DMS153 (cell line): ENCODE measurements at places on chromosomes 3 and 15.
A peak's percentile ranks its signal among the peaks of the same experiment; 100 is the strongest.

DNA sequence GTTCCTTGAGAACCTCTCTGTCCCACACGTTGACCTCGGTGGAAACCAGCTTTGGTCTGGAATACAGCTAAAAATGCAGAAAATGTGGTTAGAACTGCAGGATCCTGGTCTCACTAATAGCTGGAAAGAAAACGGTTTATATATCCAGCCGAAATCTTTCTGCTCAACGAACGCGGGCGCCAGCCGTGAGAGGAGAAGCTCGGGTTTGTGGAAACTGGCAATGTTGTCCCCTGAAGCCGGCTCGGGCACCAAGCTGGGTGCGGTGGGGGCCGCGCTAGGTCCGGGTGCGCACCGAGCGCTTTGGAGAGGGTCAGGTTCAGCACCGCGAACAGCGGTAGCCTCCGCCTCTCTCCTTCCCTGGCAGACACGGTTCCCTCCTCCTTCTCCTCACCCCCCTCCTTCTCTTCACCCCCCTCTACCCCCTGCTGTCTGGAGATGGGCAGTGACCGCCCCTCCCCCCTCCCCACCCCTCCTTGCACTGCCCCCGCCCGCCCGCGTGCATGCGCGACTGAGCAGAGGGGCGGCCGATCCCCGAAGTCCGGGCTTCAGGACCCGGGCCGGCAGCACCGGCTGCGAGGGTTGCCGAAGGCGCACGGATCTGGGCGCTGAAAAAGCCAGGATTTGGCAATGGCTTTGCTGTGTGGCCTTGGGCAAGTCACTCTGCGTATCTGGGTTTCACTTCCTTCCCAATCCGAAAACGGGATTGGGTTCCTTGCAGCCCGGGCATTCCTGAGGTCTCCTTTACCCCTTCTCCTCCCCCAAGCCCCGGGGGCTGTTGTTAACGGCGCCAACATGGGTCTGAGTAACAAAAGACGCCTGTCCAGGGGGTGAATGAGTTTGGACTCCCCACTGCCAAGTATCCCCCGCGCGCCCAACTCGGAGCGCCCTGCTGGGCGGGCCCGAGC lies at the start of gene SKOR1:
SKOR1 (plus strand) TSS at position 534 of the 905 bp plus-strand sequence; CDS start at position 628, 94 bp downstream.
- DNase-seq: no peak

GRCh38 chr3:65955792-65956477 lies 82.8 kb downstream of the MAGI1 start:
- no peak for DNase-seq

- no peak for DNase-seq
Measured at GRCh38 chr3:143791386-143791785, 56.9 kb downstream of the SLC9A9 start.

DNA sequence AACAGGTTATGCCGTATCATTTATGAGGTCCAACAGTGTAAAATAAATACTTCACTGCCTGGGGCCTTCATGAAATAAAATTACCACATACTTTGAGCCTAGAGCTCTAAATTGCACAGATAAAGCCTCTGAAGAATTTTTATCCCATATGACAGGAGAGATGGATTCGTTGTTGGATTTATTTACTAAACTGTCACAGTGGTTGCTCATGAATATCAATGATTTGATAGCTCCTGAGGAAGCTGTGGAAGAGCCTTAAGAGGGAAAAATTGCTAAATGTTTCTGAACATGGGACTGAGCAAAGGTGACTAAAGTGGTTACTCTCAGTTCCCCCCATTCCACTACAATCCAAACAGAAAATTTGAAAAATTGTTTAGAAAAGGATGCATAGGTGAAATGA lies 558.9 kb upstream of the IL12A start:
- DNase-seq: no peak

DNA sequence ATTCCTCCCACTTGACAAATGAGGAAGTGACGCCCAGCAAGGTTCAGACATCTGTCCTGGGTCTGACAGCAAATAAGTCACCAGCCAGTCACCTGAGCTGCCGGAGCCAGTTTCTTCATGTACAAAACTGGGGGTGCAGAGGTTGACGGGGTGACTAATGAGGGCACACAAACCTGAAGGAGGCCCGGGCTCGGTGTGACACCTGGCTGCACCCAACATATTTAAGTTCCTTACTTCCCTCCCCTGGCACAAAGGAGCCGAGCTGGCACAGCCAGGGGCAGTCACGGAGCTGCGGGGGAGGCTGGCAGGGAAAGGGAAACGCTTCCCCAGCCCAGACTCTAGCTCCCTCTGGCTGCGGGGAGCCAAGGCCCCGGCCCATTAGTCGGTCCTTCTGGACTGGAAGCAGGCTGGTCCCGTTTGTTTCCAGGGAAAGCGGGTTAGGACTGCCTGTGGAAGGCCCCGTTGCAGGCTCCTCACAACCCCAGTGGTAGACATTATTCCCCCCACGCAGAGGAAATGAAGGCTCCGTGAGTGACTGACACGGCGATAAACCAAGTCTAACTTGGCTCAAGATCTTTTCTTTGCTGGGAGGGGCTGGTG lies 2.3 kb downstream of the FBXL22 start:
- DNase-seq: peak; percentile 10

GRCh38 chr15:42504631-42505030 lies 9.2 kb downstream of the SNAP23 start:
- no peak for DNase-seq

GRCh38 chr15:95432878-95433405 lies 897.6 kb upstream of the NR2F2 start:
- no peak for DNase-seq

DNA sequence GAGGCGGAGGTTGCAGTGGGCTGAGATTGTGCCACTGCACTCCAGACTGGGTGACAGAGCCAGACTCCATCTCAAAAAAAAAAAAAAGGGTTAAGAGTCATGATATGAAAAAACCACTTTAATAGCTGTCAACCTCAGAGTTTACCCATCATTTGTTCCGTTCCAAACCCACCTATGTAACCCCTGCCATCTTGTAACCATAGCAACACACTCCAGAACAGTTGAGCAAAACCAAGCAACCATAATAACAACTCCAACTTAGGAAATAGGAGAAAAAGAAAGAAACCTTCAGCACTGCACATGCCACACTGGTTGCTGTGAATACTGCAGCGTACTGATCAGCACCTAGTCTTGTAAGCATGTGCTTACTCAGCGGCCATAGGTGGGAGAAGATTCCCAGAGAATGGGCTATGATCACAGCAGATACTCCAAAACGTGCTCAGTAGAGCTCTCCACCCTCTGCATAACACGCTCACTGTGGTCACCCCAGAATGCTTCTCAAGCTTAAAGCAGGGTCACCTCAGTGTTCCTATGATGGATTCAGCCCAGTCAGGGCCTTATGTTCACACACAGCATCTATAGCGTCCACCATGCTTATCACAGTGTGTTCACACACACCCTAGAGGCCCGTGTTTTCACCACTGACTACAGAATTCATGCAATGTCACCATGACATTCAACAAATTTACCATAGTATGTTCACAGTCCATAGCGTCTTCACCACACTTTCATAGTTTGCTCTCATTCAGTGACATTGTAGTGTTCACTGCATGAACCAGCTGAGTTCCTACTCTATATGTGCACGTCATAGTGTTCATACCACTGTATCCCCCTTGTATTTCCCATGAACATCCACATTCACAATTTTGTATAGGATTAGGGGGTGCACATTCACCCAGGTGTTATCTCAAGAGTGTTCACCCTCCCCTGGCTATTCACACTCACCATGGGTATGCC lies 6.5 kb upstream of the CILP start:
- no peak for DNase-seq

GRCh38 chr3:52347716-52348635 lies 31.9 kb downstream of the DNAH1 start:
- DNase-seq: no peak

DNA sequence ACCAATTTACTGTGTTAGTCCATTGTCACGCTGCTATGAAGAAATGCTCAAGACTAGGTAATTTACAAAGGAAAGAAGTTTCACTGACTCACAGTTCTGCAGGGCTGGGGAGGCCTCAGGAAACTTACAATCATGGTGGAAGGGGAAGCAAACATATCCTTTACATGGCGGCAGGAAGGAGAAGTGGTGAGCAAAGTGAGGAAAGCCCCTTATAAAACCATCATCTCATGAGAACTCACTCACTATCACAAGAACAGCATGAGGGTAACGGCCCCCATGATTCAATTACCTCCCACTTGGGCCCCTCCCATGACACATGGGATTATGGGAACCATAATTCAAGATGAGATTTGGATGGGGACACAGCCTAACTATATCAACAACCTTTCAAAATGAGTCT lies 20.2 kb downstream of the USF3 start:
- DNase-seq: no peak

DNA sequence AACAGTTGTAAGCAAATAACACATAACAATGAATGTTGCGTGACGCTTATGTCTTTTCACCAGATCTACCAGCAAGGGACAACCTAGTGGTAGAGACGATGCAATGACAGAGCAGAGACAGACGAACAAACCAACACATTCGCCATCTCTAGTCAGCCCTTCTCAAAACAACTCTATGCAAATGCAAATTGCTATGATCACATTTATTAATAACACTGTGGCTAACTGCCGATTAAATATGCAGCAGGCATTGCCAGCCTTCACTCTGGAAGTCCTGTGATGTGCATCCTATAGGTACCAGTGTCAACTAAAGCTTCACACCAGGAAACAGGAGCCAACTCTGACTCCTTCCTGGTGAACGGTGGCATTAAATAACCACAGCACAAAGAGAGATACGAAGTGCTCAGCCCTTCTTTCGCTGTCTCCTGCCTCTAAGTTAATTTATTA lies 94.2 kb downstream of the FOXP1 start:
- no peak for DNase-seq

GRCh38 chr15:25770618-25771337 lies 92.3 kb downstream of the ATP10A start:
- DNase-seq: no peak

DNA sequence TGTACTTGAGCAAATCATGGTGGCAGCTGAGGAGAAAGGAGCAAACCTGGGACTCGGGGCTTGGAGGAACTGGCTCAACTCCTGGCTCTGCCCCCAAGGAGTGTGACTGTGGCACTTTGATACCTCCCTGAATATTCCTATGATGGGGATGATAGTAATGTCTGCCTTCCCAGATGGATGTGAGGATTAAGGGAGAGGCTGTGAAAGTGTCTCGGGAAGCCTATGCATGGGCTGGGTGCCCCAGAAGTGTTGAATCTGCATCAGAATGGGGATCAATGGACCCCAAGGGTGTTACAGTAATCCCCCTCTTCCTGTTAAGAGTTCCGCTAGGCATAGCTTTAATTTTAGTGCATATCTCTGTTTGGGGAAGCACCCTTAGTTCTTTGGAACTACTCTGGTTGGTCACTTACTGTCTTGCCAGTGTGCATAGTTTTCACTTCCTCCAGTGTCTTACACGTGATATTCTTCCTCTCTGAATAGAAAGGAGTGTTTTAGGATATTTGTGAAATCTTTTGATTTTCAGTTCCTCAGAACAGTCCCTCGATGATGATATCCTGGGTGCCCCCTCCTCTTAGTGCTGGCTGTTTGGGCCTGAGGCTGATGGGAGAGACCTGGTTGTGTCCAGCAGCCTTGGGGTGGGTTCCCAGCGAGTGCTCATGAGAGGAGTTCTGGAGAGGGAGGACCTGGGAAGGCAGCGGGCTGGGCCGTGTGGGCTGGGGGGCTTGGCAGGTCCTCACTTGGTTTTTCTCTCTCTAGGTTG lies 97.5 kb downstream of the CHDH start:
- DNase-seq: no peak

DNA sequence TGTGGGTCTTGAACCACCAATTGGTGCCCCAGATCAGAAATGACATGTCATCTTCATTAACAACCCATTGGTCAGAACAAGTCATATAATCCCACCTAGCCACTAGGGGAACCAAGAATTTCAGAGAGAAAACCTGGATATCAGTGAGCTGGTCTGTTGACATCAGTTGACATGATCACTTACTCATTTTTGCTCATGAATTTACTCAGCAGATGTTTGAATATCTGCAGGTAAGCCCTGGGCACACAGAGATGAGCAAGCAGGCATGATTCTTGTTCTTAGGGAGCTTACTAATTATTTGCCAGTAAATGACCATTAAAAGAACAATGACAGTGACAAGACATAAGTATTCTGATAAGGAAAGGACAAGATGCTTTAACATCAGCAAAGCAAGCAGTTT lies 64.3 kb upstream of the PLCL2 start:
- no peak for DNase-seq

DNA sequence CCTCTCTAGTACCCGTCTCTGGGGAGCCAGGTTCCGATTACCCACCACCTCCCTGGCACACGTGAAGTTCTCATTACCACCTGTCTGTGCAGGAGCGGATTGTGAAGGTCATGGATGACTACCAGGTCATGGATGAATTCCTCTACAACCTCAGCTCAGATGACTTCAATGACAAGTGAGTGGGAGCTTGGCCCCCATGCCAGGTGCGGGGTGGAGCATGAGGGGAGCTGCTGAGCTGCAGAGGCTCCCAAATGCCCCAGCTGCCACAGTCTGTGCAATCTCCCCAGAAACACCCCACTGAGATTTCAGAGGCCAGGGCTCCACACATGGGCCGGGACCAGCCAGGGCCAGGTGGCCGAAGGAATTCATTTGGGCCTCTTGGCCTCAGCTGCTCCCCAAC lies 34.3 kb downstream of the DNAH1 start:
- no peak for DNase-seq

- DNase-seq: no peak
Measured at GRCh38 chr3:164723396-164723795, 354.9 kb downstream of the SI start.

GRCh38 chr3:178841011-178841410 lies 230.6 kb downstream of the ZMAT3 start:
- no peak for DNase-seq

- DNase-seq: no peak
Measured at GRCh38 chr15:75952525-75952924, 48.8 kb downstream of the FBXO22 start.

DNA sequence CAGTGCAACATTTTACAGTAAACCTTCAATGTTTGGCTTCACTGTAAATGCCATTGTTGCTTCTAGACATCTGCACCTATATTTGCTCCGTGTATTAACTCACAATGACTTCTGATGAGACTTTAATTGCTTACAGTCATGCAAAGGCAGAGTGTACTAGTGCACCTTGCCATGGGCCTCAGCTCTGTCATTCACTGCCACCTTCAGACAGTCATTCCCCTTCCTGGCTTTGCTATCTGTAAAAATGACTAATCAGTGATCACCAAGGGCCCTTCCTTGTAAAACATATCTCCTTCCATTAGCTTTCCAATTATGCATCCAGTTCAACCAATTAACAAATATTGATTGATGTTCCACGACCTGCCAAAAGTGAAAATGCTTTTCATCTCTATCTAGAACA lies 120.3 kb downstream of the ARRDC4 start:
- DNase-seq: no peak

- no peak for DNase-seq
Measured at GRCh38 chr3:147529551-147529950, 120.4 kb downstream of the ZIC1 start.

DNA sequence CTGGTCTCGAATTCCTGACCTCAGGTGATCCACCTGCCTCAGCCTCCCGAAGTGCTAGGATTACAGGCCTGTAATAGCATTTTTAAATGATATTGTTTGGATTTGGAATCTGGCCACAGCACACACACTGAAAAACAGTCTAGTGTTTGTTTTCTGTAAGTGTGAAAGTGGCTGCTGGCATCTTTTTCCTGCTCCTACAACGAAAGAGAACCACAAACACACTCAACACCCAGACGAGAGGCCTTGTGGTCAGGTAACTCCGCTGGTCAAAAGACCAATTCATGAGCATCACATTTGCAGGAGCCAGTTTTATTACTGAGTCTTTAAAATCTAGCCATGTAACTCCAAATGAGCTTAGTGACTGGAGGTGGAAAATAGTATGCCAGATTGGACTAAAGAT lies 50.2 kb downstream of the IMPG2 start:
- DNase-seq: peak; percentile 33

GRCh38 chr3:113574213-113574612 lies 41.9 kb downstream of the SIDT1 start:
- DNase-seq: no peak

GRCh38 chr15:74278207-74278606 lies 42.1 kb downstream of the CCDC33 start:
- DNase-seq: no peak
